ENCODE measurements at places on chromosomes 1 and 21. TPM values are rescaled to one million over a fixed set of nuclear protein-coding genes. Genes with fewer than 3 reads are reported as not detected.

The LCE1C gene
- total RNA-seq: 2.8 TPM

The KRTAP19-3 gene
- not detected for total RNA-seq

The DYNLT5 gene
- total RNA-seq: 2.8 TPM

The KRTAP21-2 gene
- not detected for total RNA-seq

The TIE1 gene
- 25.7 TPM for total RNA-seq

The ZNF648 gene
- not detected for total RNA-seq

The FAM72A gene
- total RNA-seq: 4.9 TPM

The NR0B2 gene
- total RNA-seq: not detected

The MAP3K21 gene
- 2.8 TPM for total RNA-seq

The SPATA6 gene
- 22.6 TPM for total RNA-seq

The UCHL5 gene
- total RNA-seq: 21.0 TPM

The GNG4 gene
- not detected for total RNA-seq

The TBX15 gene
- 6.8 TPM for total RNA-seq

The FAM163A gene
- total RNA-seq: not detected

The SELENBP1 gene
- 41.8 TPM for total RNA-seq

The ZFP69 gene
- 3.2 TPM for total RNA-seq

The SLC45A3 gene
- total RNA-seq: 8.3 TPM

The IFNGR2 gene
- total RNA-seq: 67.3 TPM

The AMY2A gene
- total RNA-seq: not detected

The NMNAT2 gene
- 1.1 TPM for total RNA-seq

The WDR64 gene
- not detected for total RNA-seq

The CHIT1 gene
- total RNA-seq: 0.14 TPM

The SPATA45 gene
- total RNA-seq: not detected

The ITGB2 gene
- 166 TPM for total RNA-seq

The KRTAP12-2 gene
- total RNA-seq: not detected

The OR10J1 gene
- total RNA-seq: not detected

The TMEM53 gene
- 3.9 TPM for total RNA-seq

The FBXO44 gene
- total RNA-seq: 21.9 TPM

The LCK gene
- 4.1 TPM for total RNA-seq

The CD164L2 gene
- not detected for total RNA-seq

The TOR1AIP2 gene
- total RNA-seq: 45.9 TPM

The FAM110D gene
- 10.6 TPM for total RNA-seq

The SH3GLB1 gene
- total RNA-seq: 49.1 TPM

The TDRD5 gene
- not detected for total RNA-seq

The OLFML3 gene
- 63.9 TPM for total RNA-seq

The U2AF1 gene
- total RNA-seq: 72.4 TPM

The ADAM30 gene
- not detected for total RNA-seq

The DIRAS3 gene
- 4.6 TPM for total RNA-seq

The NUCKS1 gene
- total RNA-seq: 116 TPM

The OR2L13 gene
- not detected for total RNA-seq

The CEP104 gene
- 59.2 TPM for total RNA-seq

The OR2L2 gene
- not detected for total RNA-seq

The CELA3B gene
- total RNA-seq: not detected

The SHE gene
- 6.1 TPM for total RNA-seq

The MPC2 gene
- total RNA-seq: 33.8 TPM

The TCEA3 gene
- total RNA-seq: 22.2 TPM
